NCI-H187 treated with DMSO at 0.1 percent for 48 hours (cell line): ENCODE measurements at places on chromosomes 3 and 15.

DNA sequence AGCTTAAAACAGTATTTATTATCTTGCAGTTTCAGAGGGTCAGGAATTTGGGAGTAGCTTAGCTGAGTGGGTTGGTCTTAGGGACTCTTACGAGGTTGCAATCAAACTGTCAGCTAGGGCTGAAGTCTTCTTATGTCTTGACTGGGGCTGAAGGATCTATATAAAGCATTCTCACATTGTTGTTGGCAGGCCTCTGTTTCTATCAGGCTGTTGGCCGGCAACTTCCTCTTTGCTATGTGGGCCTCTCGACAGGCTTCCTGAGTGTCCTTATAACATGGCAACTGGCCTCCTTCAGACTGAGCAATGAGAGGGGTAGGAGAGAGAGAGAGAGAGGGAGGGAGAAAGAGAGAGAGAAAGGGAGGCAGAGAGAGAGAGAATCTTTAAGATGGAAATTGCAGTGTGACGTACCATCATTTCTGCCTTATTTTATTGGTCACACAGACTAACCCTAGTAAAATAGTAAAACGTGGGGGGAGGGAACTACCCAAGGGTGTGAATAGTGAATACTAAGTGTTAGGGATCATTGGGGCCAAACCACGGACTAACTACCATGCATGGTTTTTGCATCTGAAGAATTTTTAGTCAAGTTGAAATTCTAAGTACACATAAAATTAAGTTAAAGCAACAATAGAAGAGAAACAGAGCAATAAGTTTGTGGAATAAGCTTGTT is 16.1 kb downstream of the FGF7 start:
- no peak for DNase-seq

DNA sequence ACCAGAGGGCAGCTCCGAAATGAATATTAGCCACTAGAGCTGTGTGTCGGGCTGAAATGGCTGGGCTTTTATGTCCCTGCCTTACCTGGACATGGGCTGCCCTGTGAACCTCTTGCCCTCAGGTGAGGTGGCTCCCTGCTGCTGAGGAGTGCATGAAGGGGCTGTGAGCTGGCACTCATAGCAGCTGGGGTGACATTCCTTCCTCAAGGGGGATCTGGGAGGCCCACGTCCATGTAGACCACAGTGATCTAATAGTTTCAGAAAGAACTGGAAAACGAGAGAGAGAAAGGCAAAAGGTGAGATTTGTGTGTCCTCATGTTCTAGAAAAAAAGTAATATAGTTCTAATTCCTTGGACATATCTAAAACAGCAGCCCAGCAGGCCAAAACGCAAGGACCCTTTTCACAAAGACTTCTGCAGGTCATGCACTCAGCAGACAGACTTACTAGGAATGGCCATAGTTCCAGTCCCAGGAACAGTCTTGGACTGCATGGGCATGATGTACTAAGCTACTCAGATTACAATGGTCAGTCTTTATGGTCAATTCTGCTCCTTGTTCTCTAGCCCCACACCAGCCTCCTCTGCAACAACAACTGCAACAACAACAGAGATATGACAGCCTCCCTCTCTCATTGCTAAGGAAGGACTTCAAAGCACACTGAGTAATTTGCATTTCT is 10.8 kb upstream of the SLC24A5 start:
- DNase-seq: no peak

DNA sequence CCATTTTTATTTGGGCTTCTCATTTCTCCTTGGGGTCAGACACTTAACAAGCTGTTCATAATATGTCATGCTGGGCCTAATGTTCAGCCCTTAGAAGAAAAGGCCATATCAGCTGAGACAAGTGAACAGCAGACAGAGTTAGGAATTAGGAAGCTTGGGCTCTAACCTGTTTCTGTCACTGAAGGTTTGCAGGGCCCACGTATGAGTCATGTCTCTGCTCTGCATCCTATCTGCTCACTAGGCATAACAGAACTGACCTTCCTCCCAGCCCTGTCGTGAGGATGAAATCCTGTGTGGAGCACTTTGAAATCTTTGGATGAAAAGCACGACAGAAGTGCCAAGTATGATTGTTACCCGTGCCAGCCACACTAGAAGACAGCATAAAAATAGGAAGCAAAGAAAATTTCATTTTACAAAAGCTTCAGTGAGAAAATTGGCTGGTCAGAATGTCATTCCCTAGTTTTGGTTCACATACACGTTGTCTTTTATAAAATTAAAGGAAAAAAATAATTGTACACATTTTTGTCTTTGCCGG is 26.5 kb upstream of the CD47 start:
- no peak for DNase-seq

DNA sequence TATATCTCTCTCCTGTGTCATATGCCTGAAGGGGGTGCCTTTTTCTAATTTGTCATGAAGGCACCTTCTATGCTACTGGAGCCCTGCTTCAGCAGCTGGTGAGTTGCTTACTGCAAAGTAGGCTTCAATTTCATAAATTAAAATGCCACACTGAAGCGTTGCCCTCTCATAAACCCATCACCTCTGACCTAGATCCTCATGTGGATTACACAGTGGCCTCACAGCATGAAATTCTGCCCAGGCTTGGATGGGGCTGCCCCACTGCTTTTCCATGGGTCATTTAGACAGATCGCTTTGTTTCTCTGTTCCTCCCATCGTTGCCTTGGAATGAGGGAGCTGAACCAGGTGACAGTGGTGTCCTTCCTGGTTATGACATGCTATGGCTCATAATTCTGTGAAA is 131.2 kb downstream of the RPL22L1 start:
- no peak for DNase-seq

DNA sequence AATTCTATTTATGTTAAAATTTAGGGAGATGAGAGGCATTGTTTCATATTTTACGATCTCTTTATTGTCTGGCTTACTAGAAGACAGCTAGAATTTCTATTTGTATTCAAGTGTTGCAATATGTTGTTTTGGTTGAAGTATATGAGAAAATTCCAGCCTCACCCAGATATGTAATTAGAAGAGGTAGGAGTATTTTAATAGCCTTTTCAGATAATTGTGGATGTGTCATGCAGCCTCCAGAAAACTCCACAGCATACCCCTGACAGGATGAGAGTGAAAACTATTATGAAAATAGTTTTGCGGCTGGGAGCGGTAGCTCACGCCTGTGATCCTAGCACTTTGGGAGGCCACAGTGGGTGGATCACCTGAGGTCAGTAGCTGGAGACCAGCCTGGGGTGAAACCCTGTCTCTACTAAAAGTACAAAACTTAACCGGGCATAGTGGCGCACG is 21.5 kb upstream of the USP3 start:
- no peak for DNase-seq

GRCh38 chr3:132017137-132017536 is 17.7 kb downstream of the CPNE4 start:
- no peak for DNase-seq

DNA sequence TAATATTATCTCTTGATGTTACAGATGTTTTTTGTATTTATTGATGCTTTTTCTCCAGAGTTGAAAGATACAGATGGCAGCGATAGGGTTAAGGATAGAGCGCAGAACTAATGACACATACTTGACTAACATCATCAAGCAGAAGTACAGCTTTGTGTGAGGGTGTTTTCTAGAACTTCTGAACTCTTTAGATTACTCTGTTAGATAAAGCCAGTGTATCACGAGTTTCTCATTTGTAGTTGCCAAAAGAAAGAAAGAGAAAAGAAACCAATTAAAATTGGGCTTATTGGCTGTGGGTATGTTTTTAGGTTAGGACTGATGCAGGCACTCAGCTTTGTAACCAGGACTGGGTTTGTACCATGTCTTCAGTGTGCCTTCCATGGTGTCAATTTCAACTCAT is 6.6 kb upstream of the GPR171 start:
- no peak for DNase-seq

- no peak for DNase-seq
These were observed at the start of gene PRR20G for GRCh38 chr3:127287840-127288239. PRR20G (minus strand) TSS chr3:127288046; CDS start chr3:127287365, 681 bp downstream.

DNA sequence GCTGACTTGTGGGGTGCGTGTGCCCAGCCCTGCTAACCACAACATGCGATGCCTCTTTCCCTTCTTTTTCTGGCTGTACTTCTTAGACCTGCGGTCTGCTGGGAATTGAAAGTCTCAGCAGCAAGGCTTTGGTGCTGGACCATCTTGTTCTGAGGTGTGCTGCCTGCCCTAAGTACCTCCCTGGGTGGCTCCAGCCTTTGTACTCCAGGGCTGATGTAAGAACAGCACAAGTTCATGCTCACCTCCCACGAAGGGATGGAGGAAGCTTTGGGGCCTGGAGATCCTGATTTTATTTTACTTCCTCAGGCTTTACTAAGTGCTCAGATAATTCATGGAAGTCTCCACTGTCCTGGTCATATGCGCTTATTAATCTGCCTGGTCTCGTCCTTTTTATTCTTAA is 28.9 kb downstream of the FAM43A start:
- DNase-seq: no peak
